ENCODE measurements at places on chromosomes 2 and 18.

DNA sequence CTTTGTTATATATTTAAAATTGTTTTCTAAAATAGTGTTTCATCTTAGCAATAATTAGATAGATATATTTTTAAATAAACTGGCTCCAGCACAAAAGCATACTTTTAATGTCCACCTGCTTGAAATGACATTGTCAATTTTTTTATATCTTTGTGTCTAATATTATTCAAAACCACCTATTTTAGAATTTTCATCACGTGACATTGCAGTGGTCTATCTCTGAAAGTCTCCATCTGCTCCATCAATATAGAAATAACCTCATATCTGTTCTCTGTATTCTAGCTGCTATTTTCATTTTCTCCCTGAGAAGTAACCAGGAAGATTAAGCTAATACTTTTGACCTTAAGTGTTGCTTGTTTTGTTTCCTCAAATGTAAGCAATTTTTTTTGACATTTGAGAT, 248.0 kb upstream of the CNTNAP5 start:
- no peak for DNase-seq

GRCh38 chr2:42545023-42545721, 23.3 kb upstream of the MTA3 start:
- DNase-seq: no peak

- DNase-seq: no peak
Observed at GRCh38 chr2:51559026-51559425, 527.1 kb upstream of the NRXN1 start.

GRCh38 chr18:286515-287310, 18.9 kb upstream of the THOC1 start:
- DNase-seq: no peak

DNA sequence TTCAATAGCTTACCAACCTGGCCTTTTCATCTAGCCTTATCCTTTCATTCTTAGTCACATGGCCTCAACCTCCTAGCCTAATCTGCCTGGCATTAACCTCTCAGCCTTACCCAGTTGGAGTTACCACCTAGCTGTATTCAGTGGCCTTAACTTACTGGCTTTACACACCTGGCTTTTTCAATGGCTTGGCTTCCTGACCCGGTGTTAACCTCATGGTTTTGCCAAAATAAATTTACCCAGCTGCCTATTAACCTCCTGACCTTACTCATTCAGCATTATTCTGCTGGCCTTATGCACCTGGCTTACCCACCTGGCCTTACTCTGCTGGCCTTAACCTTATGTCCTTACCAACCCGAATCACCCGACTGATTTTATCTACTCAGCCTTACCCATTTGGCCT, 135.5 kb upstream of the ZSWIM2 start:
- DNase-seq: no peak

GRCh38 chr18:40789286-40789685, 1165.7 kb upstream of the PIK3C3 start:
- DNase-seq: no peak

- no peak for DNase-seq
Observed at GRCh38 chr18:57461652-57462269, 26.6 kb downstream of the ONECUT2 start.

- no peak for DNase-seq
Observed at GRCh38 chr2:4828682-4829374, 863.4 kb upstream of the SOX11 start.

DNA sequence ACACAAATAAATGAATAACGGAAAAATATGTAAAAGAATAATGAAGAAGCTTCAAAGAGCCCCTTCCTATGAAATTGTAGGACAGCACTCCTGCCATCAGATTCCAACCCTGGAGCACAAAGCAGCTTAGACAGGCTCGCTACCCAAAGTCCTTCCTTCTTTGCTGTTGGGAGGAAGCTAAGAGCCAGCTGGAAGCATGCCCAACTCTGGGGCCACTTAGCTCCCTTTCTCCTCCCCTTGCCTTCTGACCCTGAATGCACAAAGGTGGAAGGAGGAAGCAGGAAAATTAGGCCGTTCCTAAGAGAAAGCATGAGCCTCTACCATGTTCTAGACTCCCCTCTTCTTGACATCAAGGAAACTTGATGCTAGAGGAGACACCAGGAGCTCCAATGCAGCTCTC, 700.8 kb downstream of the RNF144A start:
- no peak for DNase-seq

DNA sequence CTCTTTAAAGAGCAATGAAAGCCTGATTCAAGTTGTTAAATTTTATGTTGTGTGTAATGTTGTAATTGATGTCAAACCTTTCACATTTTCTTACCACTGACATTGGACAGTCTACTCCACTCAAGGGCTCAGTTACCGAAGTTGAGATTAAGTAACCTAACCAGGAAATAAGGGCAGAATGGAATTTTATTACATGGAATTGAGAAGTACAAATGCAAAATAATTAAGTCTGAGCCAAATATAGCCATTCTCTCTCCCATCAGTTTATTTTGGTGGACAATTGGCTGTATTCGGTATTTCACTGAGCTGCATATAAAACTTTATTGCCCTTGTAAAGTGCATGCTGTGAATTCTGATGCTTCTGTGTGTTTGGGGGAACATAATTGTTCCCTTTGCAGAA, 231.5 kb downstream of the TTC32 start:
- no peak for DNase-seq

GRCh38 chr2:187174582-187174981, 273.5 kb downstream of the CALCRL start:
- DNase-seq: no peak

DNA sequence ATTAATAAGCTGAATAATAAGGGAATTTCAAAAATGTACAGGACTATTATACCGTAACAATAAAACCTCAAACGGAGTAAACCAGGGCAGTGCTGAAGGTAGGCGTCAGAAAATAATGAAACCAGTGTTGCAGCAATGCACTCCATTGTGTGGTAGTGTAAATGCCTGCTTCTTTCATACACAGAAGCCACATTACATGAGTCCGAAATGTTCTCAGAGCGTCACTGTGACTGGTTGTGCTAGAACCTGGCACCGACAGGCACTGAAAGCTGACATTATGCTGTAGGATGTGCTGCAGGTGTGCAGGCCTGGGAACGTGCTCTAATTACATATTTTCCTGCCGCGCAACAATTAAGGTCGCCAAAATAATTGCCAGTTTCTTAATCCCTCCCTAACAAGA, 53.3 kb downstream of the ZEB2 start:
- no peak for DNase-seq

- DNase-seq: no peak
Observed at GRCh38 chr2:226131299-226131784, 668.3 kb downstream of the IRS1 start.

DNA sequence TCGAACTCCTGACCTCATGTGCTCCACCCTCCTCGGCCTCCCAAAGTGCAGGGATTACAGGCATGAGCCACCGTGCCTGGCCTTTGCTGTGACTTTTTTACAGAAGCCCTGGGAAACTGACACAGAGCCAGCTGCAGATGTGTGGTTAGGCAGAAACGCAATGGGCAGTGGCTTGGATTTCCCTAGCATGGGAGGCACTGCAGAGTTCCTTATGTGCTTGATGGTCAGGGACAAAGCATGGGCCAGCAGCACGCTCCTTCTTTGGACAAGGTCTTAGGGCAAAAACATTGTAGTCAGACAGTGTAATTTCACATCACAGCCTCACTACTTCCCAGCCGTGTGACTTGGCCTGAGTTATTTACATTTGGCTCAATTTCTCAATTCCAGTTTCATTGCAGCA, 153.9 kb downstream of the RNF144A start:
- no peak for DNase-seq

DNA sequence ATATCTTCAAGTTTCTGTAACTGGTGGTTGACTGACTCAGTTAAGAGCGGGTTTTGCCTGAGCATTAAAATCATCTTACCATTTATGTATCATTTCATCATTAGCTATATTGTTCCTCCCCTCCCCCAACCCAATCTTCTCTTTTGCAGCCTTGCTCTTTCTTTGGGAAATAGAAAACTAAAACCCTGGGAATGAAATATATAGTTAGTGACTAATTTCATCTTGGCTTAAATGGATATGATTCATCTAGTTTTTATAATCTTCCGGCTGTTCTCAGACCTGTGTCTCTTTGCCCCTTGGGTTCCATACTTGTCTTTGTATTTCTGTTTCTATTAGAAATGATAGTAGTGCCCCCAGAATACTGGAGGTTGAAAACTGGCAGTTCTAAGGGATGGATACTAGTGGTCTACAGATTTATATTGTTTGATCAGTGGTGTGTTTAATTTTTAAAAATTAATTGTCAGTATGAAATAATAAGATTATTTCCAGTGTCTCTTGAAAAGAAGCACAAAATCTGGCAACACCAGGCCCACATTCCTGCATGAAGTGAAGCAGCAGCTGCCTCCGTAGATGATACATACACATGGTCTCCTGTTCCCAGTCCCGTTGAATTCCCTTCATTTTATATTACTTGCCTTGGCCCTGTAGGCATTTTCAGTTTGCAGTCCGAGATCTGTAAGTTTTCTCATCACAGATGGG, 44.5 kb downstream of the PHLPP1 start:
- no peak for DNase-seq

- DNase-seq: no peak
Observed at GRCh38 chr2:73582364-73582763, 59.9 kb downstream of the NAT8 start.

GRCh38 chr2:188013767-188014166, 277.9 kb upstream of the GULP1 start:
- DNase-seq: no peak

DNA sequence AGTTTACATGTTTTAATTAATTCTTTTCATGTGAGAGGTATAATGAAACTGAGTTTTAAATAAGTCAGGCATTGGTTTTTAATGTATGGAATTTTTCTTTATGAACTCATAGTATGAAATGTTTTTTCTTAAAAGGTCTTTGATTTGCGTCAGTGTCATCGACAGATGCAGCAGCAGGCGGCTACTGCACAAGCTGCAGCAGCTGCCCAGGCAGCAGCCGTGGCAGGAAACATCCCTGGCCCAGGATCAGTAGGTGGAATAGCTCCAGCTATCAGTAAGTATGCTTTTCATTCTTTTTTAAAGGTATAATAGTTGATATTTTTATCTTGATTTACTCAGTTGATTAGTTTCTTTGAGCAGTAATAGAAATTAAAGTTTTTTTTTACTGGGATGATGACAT, 46.5 kb downstream of the SMAD4 start:
- no peak for DNase-seq

GRCh38 chr18:63564561-63564960, 22.4 kb downstream of the SERPINB12 start:
- DNase-seq: no peak

DNA sequence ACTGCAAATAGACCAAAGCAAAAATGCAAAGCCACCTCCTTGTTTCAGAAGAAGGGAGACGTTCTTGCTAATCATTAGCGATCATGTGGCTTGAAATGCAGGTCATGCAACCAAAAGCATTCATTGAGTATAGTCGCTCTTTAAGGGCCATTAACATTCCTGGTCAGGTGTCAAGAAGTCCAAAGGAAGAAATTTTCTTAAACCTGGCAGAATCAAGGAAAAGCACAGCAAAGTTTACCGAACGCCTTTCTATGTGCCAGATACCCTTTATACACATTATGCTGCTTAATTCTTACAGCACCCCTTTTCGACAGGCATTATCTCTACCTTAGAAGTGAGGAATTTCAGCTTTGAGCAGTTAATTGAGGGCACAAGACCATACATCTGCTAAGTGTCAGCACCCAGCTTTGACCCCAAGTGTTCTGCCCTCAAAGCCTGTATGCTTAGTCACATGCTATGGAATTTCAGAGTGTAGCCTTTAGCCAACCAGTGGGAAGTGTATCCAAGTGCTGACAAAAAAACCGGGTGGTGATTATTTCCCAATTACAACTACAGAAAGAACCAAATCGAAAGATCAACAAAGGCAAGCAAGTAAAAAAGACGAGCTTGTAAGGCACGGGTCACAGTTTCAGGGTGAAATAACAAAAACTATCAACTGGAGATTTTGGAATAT, 70.8 kb downstream of the EPHA4 start:
- no peak for DNase-seq

DNA sequence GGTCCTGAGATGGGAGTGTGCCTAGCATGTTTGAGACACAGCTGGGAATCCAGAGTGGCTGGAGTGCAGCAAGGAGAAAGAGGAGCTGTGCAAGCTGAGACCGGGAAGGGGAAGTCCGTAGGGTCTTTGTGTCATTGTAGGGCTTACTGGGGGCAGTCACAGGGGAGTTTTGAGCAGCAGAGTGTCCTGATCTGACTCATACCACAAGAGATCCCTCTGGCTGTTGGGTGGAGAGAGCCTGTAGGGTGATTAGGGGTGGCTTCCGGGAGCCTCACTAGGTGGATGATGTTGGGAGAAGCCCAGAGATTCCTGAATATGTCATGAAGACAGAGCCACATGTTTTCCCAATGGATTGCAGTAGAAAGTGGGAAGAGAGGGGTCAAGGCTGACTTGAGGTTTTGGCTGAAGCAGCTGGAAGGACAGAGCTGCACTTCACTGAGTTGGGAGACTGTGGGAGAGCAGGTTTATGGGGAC, 30.9 kb downstream of the FHOD3 start:
- DNase-seq: no peak

GRCh38 chr18:46402396-46402795, 254.6 kb downstream of the LOXHD1 start:
- no peak for DNase-seq

DNA sequence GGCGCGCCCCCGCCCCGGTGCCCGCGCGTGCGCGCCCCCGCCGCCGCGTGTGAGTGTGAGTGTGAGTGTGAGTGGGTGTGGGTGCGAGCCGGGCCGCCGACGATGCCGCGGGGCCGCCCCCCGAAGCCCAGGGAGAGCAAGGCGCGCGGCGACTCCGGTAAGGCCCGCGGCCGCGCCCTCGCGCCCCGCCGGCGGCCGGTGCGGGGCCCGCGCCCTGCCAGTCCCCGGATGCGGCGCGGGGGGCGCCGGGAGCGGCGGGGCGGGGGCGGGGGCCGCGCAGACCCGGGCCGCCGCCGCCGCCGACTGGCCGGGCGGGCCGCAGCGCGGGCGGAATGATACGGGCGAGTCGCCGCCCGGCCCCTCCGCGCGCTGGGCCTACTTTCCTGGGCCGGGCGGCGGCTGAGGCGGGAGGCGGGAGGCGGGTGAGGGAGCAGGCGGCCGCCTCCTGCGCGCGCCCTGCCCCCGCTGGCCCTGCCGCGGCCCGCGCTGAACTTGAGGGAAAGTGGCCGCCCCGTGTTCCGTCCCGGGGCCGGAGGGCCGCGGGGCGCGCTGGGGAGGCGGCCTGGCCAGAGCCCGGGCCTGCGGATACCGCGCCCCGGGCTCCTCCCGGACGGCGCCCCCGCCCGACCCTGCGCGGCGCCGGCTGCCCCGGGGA, at the start of gene ZNF236:
Gene ZNF236, plus strand, starts transcription at position 52 of the 655 bp plus-strand sequence. Its CDS starts 51 bp downstream, at position 103.
- DNase-seq: peak; percentile 29

DNA sequence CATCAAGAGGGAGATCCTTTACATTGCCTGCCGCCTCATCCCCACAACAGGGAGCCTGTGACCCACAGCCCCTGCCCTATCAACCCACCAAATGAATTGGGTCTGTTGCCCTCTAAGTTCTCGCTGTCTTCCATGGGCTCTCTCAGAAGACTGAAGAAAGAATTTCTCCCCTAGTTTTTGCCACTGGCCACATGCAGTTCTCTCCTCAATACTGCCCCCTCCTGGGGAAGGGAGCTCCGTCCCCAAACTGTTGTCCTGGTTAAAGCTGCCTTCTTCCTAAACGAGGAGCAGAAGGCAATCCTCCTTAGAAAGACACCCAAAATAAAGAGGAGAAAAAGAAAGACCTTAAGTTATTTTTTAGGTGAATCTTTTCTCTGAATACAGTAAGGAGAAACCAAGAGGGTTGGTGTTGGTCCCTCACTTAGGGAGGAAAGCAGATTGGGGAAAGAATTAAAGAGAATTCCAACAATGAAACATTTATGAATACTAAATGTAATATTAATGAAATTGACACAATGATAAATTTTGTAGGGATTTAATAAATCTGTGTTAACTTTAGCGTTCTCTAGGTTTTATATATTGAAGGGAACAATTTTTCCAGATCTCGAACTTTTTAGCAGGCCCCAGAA, 31.1 kb upstream of the SATB2 start:
- peak; percentile 12 for DNase-seq
